ENCODE measurements at places on chromosomes 1 and 21.

DNA sequence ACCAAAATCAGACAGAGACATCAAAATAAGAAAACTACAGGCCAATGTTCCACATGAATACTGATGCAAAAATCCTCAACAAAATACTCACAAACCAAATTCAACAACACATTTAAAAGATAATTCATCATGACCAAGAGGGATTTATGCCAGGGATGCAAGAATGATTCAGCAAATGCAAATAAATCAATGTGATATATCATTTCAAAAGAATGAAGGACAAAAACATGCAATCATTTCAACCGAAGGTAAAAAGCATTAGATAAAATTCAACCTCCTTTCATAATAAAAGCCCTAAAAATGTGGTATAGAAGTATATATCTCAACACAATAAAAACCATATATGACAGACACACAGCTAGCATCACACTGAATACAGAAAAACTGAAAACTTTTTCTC, 81.5 kb upstream of the LYPLAL1 start:
- no peak for DNase-seq

GRCh38 chr21:40284409-40284808, 417.2 kb downstream of the PCP4 start:
- no peak for DNase-seq

DNA sequence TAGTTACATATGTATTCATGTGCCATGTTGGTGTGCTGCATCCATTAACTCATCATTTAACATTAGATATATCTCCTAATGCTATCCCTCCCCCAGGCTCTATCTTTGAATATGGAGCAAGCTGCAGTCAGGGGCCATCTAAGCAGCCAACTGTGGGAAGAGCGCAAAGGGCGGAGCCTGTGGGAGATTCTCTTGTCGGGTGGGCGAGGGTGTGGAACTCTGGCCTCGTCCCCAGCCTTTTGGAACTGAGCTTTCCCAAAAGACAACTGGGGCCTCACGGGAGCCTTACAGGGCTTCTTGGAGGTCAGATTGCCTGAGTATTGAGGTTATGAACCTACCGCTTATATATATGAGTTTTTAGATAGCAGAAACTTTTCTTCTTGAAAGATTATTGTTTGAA, 117.2 kb downstream of the HHAT start:
- DNase-seq: no peak

GRCh38 chr1:205701420-205701819, 21.1 kb upstream of the SLC45A3 start:
- DNase-seq: no peak

DNA sequence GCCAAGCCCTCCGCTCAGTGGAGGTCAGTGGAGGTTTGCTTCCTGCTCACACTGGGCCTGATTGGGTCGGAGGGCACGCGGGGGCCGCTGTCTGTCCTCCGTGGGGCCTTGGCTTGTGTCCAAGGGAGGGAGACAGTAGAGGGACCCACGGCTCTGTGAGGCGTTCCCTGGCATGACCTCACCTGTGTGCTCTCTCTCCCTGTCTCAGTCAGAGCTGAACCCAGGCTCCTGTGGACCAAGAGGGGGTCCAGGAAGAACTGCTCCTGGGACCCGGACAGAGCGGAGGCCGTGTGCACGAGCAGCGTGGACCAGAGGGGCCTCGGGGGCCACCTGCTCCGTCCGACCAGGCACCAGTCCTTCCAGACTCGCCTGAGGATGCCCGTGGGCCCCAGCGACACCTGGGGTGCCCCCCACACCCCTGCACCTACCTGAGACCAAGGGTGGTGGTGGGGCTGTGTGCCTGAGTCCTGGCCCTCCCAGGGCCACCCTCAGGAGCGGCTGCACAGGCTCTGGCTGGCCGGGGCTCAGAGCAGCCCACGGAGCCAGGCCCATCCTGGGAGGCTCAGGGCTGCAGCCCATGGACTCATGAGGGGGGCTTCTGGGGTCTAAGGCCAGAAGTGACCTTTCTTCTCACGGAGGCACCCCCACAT, 13.3 kb upstream of the TTLL10 start:
- DNase-seq: no peak

DNA sequence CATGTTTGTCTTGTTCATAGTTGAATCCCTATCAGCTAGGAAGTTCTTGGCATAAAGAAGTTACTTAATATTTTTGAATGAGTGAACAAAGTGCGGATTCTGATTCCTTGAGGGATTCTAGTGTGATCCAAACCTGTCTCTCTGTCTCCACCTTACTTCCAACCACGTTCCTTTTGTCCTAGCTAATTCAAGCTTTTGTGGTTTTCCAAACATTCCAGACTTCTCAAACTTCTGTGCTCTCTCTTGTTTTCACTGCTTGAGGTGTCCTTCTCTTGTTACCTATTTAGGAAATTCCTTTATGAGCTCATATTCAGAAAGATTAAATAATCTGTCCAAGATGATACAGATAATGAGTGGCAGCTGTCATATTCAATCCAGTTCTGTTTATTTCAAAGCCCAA, 353.2 kb downstream of the PTBP2 start:
- no peak for DNase-seq

DNA sequence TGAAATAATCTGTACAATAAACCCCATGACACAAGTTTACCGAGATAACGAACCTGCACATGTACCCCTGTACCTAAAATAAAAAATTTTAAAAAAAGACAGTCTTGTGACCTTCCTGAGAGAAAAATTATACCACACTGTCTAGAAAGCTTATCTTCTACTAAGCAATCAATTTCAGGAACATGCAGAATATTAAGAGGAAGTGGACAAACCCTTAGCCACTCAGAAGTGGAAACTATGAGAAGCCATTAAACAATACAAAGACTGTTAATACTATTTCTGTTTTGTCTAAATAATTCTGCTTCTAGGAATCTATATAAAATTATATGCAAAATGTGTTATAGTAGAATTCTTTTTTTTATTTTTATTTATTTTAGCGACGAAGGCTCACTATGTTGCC, 93.9 kb downstream of the ADAMTS1 start:
- DNase-seq: no peak

DNA sequence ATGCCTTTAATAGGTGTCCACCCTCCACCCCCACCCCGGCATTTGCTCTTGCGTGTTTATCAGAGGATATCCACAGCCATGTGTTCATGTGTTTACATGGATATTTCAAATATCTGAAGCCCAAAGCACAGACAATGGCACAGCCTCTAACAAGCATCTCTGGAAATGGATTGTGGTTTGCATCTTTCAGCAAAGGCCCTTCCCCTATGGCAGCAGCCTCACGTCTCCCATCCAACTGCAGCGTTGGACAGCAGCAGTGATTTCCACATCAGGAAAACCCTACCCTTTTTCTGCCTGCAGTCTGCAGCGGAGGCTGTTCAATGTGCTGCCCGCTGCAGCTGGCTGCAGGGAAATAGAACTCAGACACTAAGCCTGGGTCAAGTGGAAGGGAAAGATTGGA, 1.6 kb downstream of the RASSF5 start:
- no peak for DNase-seq

DNA sequence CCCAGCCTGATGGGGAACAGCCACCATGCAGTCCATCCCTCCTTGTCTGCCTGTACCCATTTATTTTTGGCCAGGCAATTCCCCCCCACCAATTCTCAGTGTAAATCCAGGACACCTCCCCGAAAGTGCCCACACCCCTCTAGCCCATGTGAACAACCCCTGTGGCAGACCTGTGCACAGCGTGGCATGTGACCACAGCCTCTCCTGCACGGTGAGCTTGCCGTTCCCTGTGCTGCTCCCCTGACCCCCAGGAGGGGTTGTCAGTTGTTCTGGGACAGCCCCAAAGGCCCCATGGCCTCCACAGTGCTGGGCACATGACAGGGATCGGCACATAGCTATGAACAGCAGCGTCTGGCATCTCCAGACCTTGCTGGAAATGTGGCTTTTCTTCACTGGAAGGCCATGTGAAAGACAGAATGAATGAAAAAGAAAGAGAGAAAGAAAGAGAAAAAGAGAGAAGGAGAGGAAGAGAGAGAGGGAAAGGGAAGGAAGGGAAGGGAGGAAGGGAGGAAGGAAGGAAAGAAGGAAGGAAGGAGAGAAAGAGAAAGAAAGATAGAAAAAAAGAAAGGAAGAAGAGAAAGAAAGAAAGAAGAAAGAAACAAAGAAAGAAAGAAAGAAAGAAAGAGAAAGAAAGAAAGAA, 3.9 kb downstream of the CAPN9 start:
- no peak for DNase-seq

DNA sequence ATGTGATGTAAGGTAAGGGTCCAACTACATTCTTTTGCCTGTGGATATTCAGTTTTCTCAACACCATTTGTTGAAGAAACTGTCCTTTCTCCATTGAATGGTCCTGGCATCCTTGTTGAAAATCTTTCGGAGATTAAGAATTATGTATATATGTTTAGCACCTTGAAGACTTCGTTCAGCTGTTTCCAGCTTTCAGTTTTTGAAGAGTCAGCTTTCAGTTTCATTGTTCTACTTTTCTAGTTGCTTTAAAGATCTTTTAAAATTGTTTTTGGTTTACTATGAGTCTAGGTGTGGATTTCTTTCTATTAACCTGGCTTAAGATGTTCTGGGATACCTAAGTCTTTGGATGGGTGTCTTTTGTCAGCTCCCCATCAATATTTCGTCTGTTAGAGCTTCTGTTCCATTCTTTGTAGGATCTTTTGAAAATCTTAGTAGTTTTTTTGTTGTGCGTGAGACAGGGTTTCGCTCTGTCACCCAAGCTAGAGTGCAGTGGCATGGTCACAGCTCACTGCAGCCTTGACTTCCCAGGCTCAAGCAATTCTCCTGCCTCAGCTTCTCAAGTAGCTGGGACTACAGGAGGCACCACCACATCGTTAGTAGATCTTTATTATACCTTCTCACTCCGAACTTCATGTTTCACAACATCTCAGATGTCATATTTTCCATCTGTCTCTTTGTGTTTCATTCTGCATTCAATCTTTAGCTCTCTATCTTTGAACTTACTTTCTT, 353.5 kb upstream of the B3GALT2 start:
- DNase-seq: peak; percentile 15

DNA sequence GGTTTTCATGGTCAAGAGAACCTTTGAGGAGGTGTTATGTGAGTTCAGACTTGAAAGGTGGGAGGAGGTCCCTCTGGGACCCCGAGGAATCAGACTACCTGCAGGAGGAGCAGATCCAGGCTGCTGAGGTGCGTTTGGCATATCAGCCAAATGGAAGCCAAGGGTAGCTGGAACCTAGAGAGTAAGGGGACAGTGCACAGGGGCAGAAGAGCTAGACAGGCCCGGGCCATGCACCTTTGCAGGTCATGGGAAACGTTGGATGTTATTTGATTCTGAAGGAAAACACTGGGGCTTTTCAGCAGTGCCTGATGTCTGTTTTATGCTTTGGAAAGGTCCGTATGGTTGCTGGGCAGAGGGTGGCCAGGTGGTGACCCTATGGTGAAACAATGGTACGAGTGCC, 169.2 kb downstream of the PGBD5 start:
- no peak for DNase-seq

GRCh38 chr1:219128957-219129356, 44.7 kb upstream of the LYPLAL1 start:
- no peak for DNase-seq

DNA sequence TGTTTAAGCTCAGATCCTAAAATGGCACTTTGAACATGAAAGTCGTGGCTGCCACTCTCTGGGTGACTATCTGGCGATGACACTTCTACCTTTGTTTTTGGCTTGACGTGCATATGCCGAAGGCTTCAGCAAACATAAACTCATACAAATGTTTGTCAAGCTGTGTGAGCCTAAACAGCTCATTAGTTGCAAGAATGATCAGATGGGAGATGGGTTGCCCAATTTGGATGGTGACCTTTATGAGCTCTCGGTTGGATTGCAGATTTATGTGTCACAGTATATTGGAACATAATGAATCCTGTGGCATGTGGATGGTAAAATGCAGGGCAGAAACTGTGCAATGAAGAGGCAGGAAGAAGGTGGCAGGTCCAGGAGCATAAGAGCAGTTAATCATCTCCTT, 229.3 kb downstream of the DISC1 start:
- no peak for DNase-seq

DNA sequence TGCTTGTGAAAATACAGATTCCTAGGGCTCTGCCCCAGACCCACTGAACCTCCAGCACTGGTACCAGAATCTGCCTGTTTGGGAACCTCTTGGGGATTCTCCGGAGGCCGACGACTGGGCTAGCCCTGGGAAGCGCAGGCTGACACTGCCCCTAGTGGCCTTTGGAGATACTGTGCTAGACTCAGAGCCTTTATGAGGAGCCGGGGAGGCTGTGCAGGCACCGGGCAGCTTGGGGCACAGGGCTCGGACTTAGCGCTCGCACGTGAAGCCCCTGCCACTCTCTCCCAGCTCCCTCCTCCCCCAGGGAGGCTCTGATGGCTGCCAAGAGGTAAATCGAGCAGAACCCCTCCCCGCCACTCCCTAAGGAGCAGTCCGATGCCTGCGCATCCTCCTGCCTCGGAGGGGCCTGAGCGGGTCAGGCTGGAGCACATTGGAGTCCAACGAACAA, 144.6 kb upstream of the TNR start:
- DNase-seq: peak; percentile 2

GRCh38 chr1:94384485-94385265, 33.5 kb upstream of the ABCD3 start:
- DNase-seq: no peak

DNA sequence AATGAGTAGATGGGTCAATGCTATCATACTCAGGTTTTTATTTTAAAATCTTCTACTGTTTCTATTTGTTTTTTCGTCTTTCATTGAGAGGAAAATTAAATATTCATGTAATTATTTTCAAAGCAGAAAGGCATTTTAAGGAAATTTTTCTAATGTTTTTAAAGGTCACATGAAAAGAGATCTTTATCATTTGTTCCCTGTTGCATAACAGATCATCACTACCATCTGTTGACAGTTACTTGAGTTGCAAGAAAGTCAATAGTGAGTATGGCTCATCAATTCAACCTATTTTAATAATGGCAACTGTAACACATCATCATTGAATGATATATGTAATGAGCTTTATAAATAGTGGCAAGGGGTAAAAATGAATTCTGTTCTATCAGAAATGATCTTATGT, 369.7 kb downstream of the DPYD start:
- no peak for DNase-seq

- no peak for DNase-seq
Measured at GRCh38 chr1:67980028-67980427, 70.4 kb downstream of the DIRAS3 start.

DNA sequence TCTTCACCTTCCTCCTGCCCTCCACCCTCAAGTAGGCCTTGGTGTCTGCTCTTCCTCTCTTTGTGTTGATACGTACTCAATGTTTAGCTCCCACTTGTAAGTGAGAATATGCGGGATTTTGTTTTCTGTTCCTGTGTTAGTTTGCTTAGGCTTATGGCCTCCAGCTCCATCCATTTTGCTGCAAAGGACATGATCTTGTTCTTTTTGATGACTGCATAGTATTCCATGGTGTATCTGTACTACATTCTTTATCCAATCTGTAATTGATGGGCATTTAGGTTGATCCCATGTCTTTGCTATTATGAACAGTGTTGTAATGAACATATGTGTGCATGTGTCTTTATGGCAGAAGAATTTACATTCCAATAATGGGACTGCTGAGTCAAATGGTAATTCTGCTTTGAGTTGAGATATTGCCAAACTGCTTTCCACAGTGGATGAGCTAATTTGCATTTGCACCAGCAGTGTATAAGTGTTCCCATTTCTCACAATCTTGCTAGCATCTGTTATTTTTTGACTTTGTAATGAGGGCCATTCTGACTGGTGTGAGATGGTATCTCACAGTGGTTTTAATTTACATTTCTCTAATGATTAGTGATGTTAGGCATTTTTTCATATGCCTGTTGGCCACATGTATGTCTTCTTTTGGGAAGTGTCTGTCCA, 272.7 kb downstream of the SDCCAG8 start:
- no peak for DNase-seq

GRCh38 chr1:78688697-78689096, 39.1 kb downstream of the IFI44 start:
- DNase-seq: no peak

GRCh38 chr1:41846625-41847405, 71.9 kb downstream of the HIVEP3 start:
- no peak for DNase-seq

Measured in stimulated activated CD4-positive, alpha-beta T cell treated with anti-CD3 and anti-CD28 coated beads, Interleukin-15, amount 100 ng/mL, for 1 hour (primary cell).